ENCODE measurements at places on chromosomes 7 and 10.

GRCh38 chr10:73765066-73765465, 16.8 kb upstream of the CHCHD1 start:
- DNase-seq = no peak

DNA sequence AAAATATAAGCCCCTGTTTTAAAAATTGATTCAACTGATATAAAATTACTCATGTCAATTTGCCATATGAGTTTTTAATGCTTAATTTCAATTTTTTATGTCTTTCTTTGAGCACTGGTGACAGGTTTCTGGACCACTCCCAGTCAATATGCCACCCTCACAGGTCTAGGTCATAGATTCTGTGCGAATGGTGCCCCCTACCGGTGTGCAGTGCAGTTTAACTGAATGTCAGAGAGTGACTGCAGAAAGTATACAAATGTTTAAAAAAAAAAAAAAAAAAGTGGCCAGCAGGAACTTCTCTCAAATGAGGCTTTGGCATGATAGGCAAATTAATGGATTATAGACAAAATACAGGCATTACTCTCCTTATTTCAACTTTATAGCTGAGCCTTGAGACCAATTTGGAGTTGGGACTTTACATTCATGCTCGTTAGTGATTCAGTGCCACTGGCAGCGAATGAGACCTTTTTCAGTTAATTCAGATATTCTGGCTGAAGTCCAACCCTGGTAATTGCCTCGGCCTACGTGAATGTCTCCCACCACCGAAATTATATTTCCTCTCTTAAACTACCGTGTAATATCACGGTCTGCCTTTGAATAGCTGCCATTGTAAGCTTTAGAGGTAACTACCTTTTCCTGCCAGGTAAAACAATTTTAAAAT, 427.6 kb downstream of the PHTF2 start:
- no peak for DNase-seq

- DNase-seq = no peak
Measured at GRCh38 chr7:43735403-43735801, 6.1 kb upstream of the COA1 start.

DNA sequence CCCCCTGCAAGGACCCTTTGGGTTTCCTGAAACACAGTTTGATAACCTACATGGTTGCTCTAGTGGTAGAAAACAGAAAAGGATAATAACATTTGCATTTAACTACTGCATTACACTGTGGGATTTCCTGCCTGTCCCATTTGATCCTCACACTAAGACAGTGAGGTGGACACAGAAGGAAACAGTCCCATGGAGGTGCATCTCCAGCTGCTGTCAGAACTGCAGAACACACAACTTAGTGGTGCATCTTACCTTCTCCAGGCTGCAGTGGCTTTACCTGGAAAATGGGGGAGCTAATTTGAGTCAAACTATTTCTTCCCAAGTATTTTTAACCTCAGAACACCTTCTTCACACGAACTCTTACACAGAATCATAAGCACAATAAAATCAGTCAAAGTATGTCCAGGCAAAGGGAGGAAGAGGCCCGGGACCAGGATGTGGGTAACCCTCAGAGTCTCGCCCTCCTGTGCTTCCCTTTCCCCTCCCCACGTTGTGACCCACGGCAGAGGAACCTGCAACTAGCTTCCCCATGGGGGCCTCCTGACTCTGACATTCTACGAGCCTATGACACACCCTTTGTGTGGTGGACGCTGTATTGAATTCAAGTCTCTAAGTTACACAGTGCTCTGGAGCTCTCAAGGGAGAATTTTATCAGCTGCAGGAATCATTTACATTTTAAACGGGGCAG, 33.7 kb downstream of the SCRN1 start:
- DNase-seq = no peak

DNA sequence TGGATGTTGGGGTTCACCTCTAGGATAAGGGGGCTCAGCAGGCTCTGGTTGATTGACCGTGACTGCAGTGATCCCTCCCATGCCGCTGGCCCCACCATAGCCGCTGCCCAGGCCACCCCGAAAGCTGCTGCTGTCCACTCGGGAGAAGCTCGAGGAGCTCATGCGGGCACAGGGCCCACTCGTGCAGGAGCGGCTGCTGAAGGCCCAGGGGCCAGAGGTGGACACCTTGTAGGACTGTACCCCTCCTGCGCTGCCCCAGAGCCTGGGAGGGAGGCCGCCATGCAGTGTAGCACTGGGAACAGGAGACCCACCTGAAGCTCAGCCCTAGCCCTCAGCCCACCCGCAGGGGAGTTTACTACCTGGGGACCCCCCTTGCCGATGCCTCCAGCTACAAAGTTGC, 70.0 kb downstream of the CHRM2 start:
- no peak for DNase-seq

DNA sequence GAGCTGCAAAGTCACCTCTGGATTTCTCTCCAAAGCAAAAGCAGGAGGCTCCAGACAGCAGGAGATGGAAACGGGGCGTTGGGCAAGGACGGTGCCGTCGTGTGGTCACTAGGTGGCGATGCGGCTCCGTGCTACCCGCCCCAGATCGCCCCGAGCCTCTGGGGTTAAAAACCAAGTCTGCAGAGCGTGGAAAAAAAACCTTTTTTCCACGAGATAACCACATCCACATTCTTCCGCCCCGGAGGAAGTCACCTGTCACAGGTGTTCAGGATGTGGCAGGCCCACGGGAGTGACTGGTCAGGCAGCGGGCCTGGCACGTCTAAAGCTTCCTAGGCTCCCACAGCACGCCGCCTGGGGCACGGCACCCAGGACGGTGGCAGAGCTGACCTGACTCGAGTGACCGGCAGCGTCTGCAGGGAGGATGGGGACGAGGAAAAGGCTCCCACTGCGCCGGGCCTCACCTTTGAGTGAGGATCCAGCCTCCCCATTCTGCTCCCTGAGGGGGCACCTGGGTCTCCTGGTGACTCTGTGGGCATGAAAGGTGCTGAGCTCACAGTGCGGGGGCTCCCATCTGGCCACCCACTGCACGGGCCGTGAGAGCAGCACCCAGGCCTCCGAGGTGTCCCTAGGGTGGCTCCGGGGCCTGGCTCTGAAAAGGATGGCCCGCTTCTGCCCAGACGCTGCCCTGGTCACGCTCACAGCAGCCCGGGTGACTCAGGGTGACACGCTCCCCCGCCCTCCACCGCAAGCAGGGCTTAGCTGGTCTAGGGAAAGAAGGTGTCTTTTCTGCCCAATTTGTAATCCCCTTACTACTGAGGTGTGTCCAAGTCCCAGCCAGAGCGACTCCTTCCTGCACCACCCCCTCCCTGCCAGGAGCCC, 71.3 kb upstream of the TNRC18 start:
- DNase-seq = peak; percentile 68

DNA sequence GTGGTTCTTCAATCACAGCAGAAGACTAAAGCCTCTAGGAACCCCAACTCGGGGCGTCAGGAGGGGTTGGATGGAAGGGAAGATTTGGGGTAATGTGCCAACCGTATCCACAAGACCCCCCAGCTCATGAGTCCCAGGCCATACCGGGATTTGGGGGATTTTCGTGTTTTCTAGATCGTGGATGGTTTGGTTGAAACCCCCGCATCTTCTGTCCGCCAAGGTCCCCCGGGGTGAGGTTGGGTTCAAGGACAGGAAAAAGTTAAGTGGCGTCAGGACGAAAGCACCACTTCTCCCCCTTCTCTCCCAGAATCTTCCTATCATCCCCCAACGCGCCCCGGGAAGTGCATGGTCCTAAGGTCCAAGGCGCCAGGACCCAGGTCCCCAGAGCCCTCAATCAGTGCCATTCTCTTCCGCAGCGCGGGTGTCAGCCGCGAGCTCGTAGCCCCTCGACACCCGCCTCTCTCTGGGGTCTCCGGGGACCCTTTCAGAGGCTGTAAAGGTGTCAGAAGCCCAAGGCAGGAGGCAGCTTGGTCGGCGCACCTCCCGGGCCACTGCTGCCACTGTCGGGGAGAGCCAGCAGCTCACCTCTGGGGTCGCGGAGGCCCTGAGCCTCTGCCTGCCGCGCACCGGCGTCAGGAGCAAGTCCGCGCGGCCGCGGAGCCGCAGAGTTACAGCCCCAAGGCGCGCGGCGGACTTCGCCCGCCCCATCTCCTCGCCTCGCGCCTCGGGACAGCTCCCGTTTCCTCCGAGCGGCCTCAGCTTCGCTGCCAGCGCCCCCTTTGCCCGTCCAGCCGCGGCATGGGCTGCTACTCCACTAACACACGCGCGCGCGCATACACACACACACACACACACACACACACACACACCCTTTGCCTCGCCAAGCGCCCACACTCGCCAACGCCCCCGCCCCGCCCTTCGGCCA, 1.5 kb downstream of the MKX start:
- peak; percentile 9 for DNase-seq

DNA sequence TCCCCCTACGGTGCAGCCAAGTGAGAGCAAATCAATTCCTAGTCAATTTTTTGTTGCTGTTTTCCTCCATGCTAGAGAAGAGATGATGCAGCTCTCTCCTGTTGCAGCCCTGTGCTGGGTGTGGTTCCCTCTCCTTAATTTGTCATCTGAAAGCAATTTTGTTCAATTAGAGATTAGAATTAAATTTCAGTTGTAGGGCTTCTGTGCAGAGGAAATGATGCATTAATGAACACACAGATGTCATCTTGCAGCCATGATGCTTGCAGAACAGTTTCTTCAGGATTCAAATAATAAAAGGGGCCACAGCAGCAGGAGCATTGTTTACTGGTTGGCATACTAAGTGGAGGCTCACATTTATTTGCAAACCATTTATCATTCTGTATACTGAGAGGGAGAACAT, 266.0 kb downstream of the AUTS2 start:
- no peak for DNase-seq

GRCh38 chr7:87391020-87391701, 45.7 kb downstream of the CROT start:
- DNase-seq = no peak

DNA sequence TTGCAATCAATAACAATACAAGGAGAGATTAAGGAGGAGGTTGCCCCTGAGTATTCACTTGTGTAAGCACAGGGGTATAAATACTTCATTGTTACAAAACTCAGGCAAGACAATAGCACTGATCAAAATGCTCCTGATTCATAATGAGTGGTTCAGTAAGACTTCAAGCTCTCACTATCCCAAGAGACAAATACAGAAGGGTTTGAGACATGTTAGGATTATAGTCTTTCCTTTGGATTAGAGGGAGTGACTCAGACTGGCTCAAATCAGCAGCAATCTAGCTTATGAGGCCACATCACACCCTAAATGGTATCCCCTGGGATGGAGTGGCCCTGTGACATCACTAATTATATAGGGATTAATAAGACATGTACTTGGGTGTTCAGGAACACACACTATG, 167.2 kb upstream of the HGF start:
- no peak for DNase-seq

- DNase-seq = no peak
Measured at GRCh38 chr10:125018576-125019143, 76.7 kb downstream of the ZRANB1 start.

GRCh38 chr7:114924038-114924712, 2.3 kb downstream of the MDFIC start:
- DNase-seq = no peak

- no peak for DNase-seq
Measured at GRCh38 chr7:42315631-42316030, 78.6 kb upstream of the GLI3 start.

GRCh38 chr7:15853832-15854470, 167.5 kb upstream of the MEOX2 start:
- DNase-seq = no peak

GRCh38 chr7:150739033-150739432, 1.8 kb downstream of the GIMAP5 start:
- DNase-seq = no peak

DNA sequence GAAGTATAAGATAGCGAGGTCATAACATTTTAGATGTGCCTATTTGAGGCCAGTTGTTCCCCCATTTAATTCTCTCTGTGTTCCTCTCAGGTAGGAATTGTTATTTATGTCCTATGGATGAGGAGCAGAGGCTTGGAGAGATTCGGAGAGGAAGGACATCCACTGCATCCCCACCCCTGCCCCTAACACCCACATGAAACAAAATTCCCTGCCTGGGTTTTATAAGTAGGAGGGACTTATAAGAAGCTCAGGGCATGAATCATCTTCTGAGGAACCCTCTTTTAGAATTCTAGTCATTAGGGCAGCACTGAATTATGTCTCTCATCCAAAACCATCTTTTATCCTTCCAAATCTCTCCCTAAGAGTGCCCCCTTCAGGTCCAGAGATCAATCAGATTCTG, 5.0 kb downstream of the CHAT start:
- DNase-seq = no peak

GRCh38 chr7:155372782-155373358, 75.2 kb downstream of the INSIG1 start:
- DNase-seq = no peak

GRCh38 chr10:49508654-49509053, 30.3 kb downstream of the ERCC6 start:
- DNase-seq = no peak

DNA sequence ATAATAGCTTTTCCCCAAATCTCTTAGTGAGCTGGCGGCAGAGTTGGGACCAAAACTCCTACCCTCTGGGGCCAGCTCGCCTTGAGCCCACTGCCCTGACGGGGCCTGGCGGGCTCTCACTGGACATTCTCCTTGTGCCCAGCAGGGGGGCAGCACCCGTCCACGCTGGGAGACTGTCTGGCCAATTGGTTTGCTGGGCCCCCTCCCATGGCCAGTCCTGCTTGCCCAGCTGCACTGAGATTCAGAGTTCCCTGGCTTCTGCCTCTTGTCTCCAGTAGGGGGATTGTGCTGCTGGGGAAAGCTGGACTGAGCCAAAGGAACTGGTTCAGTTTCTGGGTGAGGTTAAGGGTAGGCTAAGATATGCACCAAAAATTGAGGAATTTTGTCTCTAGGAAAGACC, 59.8 kb downstream of the RAMP3 start:
- no peak for DNase-seq

- DNase-seq = no peak
Measured at GRCh38 chr10:4301291-4302045, 516.5 kb upstream of the KLF6 start.

- DNase-seq = no peak
Measured at GRCh38 chr7:158110661-158111048, 477.0 kb downstream of the PTPRN2 start.

- no peak for DNase-seq
Measured at GRCh38 chr7:39608278-39608677, 15.1 kb upstream of the RALA start.

DNA sequence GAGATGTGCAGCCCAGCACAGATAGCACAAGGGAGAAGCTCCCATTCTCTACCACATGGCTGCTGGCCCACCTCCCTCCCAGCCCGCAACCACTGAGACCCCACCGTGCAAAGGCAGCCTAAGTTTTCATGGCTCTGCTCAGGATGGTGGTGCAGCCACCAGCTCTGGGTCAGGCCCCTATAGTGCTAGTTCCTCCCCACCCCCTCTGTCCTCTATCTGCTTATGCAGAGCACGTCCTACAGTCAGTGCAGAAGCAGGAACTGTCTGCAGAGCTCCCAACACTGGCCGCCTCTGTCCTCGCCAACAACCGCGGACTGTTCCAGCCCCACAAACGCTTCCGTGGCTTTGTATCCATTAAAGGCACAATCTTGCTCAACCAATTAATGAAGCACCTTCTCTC, 278.9 kb downstream of the GRID1 start:
- DNase-seq = no peak

GRCh38 chr10:49330127-49330665, 31.2 kb downstream of the C10orf71 start:
- no peak for DNase-seq

Measured in activated T-helper 9 cell treated with anti-CD3 and anti-CD28 coated beads, Interleukin-2, amount 50 U/mL, for 16 hours (primary cell).